ENCODE measurements at places on chromosomes 11 and 22.

DNA sequence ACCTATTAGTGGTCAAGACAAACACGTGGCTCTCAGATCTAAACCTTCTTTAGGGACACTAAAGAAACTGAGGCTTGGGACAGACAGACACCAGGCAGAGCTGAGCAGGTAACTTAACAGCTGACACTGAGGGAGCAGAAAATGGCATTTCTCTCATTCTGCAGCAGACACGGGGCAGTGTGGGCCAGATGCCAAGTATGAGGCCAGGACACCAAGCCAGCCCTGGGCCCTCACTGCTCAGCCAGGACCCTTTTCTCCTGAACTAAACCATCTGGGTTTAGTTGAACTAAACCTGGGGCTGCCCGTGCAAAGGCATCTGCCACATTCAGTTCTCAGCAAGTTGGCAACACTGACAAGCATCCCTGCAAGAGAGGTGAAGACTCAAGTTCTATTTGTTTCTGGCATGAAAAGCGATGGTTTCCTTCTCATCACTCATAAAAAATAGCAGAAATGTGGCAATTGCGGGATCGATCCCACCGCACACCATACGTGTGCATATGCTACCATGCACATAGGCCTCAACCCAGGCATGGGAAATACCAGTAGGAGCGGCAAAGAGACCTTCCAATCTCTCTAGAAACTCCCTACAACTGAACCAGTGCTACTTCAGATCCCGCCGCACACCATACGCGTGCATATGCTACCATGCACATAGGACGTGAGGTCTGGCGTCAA lies 100.1 kb upstream of the BID start:
- no peak for DNase-seq

- DNase-seq, result no peak
Observed at GRCh38 chr22:49077036-49077393, 750.7 kb downstream of the BRD1 start.

- no peak for DNase-seq
Observed at GRCh38 chr11:75768909-75769771, 562 bp downstream of the DGAT2 start.

GRCh38 chr11:117992620-117993019 lies 6.4 kb downstream of the IL10RA start:
- no peak for DNase-seq

DNA sequence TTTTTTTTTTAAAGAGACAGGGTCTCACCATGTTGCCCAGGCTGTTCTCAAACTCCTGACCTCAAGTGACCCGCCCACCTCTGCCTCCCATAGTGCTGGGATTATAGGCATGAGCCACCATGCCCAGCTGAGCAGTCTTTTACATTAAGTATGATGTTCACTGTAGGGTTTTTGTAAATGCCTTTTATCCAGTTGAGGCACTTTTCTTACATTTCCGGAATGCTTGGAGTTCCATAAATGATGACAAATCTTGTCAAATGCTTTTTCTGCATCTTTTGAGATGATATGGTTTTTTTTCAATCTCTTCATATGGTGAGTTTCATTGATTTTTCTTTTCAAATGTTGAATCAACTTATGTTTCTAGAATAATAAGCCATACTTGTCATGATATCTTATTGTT lies 29.4 kb upstream of the CTTN start:
- no peak for DNase-seq

DNA sequence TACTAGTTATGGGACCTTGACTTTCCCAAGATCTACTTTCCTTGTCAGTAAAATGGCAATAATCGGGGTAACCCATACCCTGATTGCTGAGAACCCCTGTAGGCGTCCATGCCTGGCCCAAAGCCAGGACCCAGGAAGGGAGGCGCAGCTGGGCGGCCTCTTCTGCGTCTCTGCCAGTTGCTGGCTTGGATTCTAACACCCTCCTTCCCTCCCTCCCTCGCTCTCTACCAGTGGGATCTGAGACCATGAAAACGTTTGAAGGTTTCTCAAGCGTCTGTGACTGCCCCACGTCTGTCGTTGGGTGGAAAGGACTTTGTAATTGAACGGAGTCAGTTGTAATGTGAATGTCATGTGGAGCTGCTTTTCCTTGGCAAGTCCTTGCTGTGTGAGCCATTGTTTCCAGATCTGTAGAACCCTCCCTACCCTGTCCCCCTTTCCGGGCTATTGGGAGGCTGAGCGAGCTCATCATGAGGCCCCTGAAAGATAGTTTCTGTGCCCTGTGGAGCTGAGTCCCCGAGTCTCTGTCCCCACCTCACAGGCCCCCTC lies 47.8 kb downstream of the PARVB start:
- DNase-seq, result no peak

GRCh38 chr22:20273758-20274181 lies 5.7 kb upstream of the RTN4R start:
- no peak for DNase-seq

GRCh38 chr11:44804449-44805437 lies 78.0 kb downstream of the TSPAN18 start:
- no peak for DNase-seq

- no peak for DNase-seq
Observed at GRCh38 chr11:36090356-36091109, 146.7 kb downstream of the LDLRAD3 start.

- DNase-seq, result no peak
Observed at GRCh38 chr11:101866619-101867491, 48.0 kb upstream of the CEP126 start.

DNA sequence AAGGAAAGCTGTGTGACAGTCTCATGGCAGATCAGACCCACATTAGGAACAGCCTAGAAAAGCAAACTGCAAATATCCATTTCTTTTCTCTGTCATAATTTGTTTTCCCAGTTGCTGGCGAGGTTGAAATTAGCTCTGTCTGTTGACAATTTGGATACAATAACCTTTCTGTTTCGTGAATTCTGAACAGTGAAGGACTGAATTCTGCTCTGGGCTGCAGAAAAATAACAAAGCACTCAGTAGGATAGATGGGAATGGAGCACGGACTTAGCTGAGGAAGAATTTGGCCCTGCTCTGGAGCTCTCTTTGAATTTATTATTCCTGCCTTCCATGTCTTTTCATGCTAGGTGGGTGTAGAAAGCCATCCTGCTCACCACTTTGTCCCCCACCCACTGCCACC lies 140.3 kb downstream of the RRAS2 start:
- DNase-seq, result no peak

GRCh38 chr22:42637555-42637954 lies 2.8 kb downstream of the ATP5MGL start:
- DNase-seq, result no peak

DNA sequence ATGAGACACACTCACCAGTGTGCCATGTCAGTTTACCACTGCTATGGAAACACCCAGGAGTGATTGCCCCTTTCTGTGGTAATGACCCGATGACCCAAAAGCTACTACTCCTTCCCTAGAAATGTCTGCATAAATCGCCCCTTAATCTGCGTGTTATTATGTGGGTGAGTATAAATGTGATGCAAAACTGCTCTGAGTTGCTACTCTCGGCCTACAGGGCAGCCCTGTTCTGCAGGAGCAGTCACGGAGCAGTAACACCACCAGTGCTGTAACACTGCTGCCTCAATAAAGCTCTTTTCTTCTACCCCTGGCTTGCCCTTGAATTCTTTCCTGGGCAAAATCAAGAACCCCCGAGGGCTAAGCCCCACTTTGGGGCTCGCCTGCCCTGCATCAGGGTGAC lies 9.6 kb upstream of the LDLRAD3 start:
- DNase-seq, result no peak

DNA sequence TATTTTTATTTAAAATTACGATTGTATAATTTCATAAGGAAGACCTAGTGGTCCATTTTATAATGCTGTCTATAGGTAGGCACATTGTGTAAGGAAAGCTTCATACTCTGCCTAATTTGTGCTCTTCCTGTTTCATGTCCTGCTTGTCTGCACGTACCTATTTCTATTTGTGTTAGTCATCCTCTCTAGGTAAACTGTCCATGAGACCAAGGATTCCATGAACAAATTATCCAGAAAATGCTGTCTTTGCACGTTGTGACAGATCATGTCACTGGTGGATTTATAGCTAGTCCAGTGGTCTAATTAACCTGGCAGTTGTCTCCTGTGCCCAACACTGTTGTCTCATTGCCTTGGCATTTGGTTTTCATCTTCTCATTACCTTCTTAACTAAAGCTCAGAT lies 44.7 kb downstream of the DNAJC24 start:
- no peak for DNase-seq

DNA sequence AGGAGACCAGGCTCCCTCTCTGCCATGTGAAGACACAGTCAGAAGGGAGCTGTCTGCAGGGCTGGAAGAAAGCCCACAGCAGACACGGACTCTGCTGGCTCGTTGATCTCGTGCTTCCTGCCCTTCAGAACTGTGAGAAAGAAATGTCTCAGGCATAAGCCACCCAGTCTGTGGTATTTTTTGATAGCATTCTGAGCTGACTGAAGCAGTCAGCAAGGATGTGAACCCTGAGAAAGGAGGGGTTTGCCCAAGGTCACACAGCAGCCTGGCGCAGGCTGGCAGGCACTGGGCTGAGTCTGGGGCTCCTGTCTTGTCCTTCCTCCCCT lies 255.1 kb upstream of the B3GAT1 start:
- no peak for DNase-seq
